T-helper 22 cell (primary cell): ENCODE measurements at places on chromosomes 7 and 10.

GRCh38 chr10:71952745-71953144, 11.4 kb upstream of the CHST3 start:
- no peak for DNase-seq

- DNase-seq = no peak
These were observed 260.8 kb upstream of the MBL2 start for GRCh38 chr10:53033396-53033795.

DNA sequence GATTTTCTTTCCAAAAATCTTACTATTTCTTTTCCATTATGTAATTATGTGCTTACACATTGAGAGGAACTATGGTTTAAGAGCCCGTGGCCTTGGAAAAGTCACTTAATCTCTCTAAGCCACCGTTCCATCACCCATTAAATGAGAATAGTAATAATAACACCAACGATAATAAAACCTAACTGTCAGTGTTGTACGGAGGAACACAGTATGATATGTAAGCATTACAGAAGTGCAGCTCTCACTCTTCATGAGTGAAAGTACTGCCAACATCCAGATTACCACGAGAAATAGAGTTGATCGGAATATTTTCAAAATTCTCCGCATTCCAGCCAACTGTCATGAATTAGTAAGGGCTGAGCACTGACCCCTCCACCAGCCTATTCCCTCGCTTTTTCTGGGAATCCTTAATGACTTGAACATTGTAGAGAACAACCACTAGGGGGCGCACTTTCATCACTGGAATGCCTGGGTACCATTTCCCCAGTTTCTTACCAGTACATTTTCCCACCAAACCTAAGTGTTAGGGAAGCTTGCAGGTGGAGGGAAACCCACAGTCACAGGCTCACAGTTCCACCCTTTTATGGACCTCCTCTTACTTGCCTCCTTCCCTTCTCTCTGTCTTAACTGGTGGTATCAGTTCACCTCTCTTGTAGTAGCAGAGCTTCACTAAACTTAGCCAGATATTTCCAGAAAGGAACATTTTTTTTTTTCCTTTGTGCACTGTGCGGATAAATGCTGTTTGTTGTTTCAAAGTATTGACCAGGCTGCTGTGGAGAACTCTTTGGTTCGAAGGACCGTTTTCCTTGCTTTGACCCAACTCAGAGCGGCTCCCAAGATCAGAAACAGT, 27.8 kb downstream of the NKX2-3 start:
- no peak for DNase-seq

GRCh38 chr7:29274146-29275017, 79.8 kb downstream of the CHN2 start:
- no peak for DNase-seq

- DNase-seq = no peak
These were observed 53.0 kb downstream of the JCAD start for GRCh38 chr10:30006410-30006809.

DNA sequence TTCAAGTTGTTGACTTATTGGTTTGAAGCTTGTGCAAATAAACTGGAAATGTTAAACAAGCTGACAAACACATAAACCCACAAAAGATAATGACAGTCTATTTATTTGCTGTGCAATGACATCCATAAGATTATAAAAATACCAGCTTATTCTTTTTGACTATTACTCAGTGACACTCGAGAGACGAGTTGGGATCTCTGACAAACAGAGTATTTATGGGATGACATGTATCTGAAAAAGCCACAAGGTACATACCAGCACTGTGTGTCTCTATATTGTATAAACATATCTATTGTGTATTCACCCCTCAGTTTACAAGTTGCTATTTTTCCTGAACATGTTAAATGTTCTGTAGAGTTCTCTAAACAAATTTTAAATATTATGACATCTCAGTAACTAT, 88.9 kb downstream of the CHRM2 start:
- DNase-seq = no peak

- DNase-seq = no peak
These were observed 85.8 kb downstream of the TCF7L2 start for GRCh38 chr10:113035732-113036312.

DNA sequence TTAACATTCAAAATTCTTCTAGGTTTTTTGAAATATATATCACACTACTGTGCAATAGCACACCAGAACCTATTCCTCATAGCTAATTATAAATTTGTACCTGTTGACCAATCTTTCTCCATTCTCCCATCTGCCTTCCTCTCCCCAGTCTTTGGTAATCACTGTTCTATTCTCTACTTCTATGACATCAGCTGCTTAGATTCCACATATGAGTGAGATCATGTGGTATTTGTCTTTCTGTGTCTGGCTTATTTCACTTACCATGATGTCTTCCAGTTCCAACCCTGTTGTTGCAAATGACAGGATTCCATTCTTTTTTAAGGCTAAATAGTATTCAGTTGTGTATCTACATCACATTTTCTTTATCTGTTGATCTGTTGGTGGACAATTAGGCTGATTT, 54.4 kb upstream of the CCDC6 start:
- no peak for DNase-seq

DNA sequence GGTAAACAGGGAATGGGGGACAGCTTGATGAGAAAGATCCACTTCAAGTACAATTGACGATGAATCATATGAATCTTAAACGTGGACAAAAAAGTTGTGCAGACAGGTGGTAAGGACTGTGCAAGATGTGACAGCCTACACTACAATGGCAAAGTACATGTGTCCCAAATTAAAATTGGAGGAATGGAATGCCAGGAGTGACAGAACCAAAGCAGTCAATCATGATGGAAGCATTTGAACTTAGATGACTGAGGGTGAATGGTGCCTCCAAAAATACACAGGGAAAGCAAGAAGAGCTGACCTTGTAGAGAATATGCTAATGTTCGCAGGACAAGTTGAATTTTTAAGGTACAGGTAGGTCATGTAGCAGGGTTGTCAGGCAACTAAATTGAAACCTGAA, 150.3 kb upstream of the WNT16 start:
- no peak for DNase-seq

DNA sequence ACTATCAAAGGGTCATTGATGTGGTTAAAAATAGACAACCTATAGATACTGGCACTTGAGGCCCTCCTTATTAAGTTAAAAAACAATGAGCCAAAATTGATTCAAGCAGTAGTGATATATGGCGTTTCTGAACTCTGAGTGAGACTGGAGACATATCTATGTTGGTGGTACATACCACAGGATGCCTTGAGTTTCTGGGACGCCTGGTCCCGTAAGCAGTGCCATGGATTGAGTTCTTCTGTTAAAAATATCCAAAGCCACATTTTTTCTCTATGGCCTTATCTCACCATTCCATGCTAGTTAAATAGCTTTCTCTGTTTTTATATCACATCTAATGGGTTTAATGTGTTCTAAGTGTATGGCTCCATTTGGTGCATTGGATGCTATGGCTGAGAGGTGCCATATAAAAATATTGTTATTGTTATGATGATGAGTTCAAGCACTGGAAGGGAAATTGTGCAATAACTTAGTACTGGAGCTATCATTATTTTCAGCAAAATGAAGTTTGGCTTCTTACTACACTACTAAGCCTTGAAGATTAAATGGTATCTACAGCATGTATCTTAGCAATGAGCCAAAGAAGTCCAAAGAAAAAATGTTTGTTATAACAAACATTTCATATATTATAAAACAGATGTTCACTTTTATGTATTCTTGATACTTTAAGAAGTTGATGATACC, 713.9 kb downstream of the SUGCT start:
- no peak for DNase-seq

DNA sequence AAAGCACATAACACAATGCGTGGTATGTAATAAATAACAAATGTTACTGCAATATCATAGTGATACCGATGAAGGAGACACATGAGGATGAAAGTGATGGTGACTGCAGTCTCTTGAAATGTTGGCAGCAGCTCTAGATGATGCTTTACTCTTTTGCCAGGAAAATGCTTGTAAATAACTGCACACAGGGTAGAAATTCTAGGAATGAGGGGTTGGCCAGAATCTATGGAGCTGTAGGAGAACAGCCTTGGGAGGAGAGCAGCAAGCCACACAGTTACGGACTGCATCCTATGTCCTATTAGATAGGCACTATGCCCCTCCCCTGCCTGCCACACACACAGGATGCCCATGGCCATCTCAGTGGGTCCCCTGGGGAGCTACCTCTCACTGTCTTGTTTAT, 97.6 kb upstream of the GSDME start:
- no peak for DNase-seq

- no peak for DNase-seq
These were observed 218.5 kb upstream of the KLF6 start for GRCh38 chr10:4003348-4003973.

DNA sequence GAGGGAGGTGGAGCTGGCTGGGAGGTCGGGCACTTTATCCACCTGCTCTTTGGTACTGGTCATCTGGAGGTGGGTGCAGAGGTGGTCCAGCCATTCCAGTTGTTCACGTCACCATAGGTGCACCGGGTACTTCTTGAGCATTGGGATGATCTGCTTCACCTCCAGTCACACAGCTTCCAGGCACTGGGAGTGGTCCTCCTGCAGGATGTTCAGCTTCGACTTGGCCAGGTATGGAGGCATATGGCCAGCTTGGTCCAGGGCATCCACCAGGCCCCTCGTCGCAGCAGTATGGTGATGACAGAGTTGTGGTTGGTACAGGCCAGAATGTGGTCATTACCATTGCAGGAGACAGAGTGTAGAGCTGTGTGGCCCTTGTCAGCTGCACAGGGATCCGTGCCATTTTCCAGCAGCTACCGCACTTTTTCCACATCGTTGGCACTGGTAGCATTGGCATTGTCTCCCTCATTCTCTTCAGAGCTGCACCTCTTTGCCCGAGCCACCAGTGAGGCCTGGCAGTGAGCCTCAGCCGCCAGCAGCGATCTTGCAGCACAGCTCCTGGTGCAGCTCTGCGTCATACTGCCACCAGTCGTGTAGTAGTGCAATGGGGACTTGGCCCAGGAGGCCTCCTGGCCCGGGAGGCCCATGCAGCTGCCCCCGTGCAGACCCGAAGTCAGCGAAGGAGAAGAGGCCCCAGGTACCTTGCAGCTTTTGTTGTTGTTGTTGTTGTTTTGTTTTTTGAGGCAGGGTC, 150.9 kb downstream of the ZNF22 start:
- DNase-seq = no peak

DNA sequence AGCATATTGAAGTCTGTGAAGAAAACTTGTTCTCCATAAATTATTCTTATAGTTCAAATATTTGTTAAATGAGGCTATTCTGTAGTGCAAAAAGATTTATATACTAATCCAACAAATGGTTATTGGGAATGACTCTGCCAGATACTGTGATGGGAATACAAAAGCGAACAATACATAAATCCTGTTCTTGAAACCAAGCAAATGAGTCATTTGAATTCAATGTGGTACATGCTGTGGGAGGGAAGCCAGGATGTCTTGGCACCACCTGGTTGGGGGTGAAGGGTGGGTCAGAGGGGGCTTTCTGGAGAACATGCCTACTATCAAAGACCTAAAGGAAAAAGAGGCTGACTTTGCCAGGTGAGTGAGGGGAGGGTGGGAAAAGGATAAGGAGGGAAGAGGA, 594.2 kb downstream of the CALN1 start:
- no peak for DNase-seq

DNA sequence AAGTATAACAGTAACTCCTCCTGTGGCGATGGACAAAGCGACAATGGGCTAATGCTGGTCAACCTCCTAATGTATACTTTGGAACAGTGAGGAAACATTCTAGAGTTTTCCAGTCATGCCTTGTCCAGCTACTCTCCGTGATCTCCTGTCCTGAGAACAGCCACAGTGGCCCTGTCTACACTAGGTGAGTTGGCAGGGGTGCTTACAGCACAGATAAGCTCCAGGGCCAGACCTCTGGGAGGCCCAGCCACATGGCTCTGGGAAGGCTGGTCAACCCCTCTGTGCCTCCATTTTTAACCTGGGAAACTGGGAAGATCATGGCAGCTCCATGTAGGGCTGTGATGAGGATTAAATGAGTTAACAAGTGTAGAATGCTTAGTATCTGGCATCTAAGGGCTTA, 57.0 kb downstream of the CLEC2L start:
- DNase-seq = no peak

GRCh38 chr7:5213286-5213645, 23.2 kb downstream of the WIPI2 start:
- DNase-seq = no peak

DNA sequence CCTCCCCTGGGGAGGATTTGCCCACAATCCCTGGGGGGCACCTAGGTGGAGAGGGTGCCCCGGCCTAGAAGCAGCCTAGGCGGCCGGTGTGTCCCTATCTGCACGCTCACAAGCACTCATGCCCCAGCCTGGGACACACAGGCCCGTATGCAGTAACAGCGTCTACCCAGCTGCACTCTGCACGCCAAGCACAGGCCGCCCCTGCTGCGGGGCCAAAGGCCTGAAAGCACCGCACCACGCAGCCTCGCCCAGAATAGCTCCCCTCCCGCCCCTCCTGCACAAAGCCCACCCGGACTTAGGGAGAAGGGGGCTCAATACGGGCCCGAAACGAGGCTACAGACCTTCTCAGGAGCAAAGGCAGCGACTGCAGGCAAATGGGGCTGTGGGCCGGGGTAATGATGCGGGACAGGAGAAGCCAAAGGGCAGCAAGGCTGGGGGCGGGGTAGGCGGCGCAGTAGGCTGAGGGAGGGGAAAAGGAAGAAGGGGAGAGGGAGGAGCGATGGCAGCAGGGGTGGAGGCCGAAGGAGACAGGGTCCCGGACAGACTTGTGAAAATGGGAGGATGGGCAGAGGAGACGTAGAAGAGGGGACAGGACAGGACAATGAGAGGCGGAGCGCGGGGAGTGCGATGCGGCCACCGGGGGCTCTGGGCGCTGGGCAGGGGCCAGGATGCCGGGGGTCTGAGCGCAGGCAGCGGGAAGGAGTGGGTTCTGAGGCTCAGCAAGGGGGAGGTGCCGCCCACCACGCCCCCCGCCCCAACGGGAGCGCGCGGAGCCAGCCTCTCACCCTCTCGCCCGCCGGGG, 544 bp downstream of the GPRIN2 start:
- DNase-seq = no peak

DNA sequence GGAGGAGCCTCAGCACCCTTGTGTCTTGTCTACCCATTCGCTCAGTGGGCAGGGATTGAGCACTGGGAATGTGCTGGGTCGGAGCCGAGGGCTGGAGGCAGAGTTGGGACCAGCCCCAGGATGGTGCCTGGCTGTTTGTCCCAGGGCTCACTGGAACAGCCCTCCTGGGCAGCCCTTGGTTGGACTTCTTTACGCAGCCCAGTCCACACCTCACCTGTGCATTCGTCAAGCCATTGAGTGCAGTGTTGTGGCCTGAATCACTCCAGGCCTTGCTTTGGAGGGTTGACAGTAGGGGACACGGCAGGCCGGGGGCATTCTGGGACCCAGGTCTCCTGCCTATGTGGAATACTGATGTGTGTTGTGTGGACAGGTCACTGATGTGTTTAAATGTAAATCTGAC, 229.6 kb downstream of the MGMT start:
- DNase-seq = no peak
